SJCRH30 (cell line): ENCODE measurements at places on chromosomes 4 and X.

- peak; percentile 75 for DNase-seq
These were observed at the start of gene HAND2 for GRCh38 chr4:173529477-173530325. HAND2 (minus strand) TSS chr4:173530229; CDS start chr4:173529289, 940 bp downstream.

GRCh38 chr4:89595125-89595789 is 241.7 kb downstream of the SNCA start:
- no peak for DNase-seq

GRCh38 chr4:118313098-118313497 is 39.7 kb downstream of the PRSS12 start:
- no peak for DNase-seq

GRCh38 chr4:78022517-78022916 is 34.6 kb upstream of the FRAS1 start:
- DNase-seq, result no peak

DNA sequence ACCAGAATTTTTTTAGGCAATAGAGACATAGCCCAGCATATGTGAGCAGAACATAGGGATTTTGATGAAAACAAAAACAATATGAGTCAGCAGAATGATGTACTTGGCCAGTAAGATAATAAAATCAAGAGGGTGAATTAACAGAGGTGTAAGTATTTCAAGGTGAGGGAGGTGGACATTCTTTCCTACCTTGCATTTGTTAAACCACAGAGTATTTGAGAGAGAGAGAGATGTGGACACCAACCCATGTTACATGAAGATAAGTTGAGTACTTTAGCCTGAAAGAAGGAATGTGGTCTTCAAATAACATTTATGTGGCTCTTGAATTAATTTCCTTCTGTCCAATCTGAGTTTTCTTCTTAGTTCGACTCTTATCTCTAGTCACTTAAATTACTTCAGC is 68.6 kb downstream of the DIAPH2 start:
- DNase-seq, result no peak

DNA sequence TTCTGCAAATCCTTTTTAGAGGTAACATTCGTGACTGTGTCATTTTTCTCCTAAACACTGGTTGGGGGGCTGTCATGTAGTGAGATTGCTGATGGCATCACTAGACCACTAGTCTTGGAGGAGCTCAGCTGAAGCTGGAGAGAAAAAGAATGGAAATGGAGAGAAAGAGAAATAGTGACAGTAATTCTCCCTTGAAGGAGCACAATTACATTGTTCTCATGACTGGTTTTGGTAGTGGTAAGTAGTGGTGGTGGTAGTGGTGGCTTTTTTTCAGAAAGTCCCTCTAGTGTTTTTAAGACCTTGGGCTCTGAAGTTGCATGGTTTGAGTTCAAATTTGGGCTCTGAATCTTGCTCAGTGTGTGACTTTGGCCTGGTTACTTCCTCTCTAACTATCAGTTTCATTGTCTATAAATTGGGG is 99.8 kb downstream of the LARP7 start:
- DNase-seq, result no peak

DNA sequence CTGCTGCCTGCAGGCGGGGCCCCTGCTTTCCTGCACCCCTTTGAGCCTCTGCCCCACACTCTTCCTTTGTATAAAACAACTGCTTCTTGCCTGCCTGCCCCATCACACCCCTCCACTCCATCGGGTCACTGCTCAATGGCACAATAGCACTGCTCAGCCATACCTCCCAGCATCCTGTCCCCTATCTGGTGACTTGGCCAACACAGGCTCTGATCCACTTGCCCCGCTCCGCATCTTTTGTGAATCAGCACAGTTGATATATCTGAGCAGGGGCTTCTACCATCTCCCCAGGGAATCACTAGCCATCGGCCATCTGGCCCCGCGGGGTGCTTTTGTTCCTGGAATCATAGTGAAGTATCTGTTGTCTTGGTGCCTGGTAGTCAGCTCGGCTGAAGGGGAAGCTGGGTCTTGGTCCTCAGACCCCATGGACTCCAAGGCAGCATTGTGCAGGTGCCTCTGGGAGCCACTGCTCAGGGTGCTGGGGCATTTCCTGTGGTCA is 45.3 kb downstream of the MAP7D3 start:
- no peak for DNase-seq

- no peak for DNase-seq
These were observed 232.1 kb downstream of the CPE start for GRCh38 chr4:165610679-165611437.

DNA sequence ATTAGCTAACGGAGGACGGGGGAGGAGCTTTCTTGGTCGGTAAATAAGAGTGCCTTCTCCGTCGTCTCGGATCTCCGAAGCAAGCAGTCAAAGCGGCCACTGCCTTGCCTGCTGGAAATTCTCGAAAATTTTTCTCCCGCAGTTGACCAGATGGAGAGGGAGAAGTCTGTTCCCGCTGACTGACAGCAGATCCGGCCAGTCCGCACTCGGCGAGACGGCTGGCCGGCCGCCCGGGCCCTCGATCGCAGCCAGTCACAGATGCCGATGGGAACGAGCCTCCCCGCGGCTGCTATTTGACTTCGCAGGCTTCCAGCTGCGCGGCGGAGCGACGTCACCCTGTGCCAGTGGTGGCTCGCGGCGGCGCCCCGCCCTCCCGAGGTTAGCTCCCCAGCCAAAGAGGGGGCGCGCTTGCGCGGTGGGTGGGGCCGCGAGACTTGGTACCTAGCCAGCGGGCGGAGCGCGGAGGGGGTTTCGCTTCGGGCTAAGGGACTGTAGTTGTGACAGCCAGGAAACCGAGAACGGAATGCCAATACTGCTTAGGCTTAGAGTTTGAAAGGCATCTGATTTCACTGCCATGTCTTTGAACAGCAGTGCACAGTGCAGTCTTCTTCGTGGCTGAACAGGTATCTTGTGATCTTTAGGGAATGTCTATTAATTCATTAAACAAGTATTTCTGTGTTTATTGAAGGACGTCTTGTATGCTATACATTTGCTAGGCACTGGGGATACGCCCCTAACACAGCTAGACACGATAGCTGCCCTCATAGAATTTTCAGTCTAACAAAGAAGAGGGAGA is at the start of gene PPM1K:
PPM1K (minus strand) TSS at position 123 of the 796 bp plus-strand sequence. CDS start 5,978 bp downstream, outside the sequence.
- DNase-seq, result peak; percentile 100

GRCh38 chr4:82515705-82516104 is 46.1 kb downstream of the TMEM150C start:
- DNase-seq, result peak; percentile 70

GRCh38 chr4:15756361-15756861 is 21.7 kb upstream of the CD38 start:
- no peak for DNase-seq

GRCh38 chrX:134891652-134892051 is 99.1 kb upstream of the SMIM10 start:
- no peak for DNase-seq

DNA sequence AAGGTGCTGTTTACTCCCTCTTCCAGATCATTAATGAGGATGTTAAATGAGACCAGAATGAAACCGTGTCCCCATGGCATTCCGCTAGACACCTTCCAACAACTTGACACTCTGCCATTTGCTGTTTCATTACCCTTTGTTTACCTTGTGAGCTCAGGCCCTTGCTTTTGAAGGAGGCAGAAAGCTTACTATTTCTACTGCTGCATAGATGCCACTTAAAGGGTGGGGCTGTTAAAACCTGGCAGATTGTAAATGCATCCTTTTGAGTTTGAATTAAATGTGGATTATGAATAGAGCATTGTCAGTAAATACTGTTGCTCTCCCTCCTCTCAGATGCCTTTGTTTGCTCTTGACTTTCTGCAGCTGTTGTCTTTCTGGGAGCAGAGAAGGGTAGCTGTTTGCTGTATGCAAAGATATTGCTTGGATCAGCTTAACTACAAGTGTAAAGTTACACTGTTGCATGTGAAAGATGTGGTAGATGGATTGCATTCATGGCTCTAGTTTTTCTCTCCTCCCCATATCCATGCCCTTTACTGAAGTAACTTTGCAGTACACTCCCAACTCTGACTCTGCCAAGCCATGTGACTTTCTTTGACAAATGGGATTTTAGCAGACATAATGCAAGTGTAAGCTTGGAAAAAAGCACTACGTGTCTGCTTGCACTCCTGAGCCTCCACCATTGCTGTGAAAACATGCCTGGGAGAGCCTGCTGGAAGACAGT is 75.0 kb upstream of the DHX15 start:
- DNase-seq, result peak; percentile 56

- DNase-seq, result no peak
These were observed 1562.9 kb upstream of the TENM3 start for GRCh38 chr4:180680305-180680704.

DNA sequence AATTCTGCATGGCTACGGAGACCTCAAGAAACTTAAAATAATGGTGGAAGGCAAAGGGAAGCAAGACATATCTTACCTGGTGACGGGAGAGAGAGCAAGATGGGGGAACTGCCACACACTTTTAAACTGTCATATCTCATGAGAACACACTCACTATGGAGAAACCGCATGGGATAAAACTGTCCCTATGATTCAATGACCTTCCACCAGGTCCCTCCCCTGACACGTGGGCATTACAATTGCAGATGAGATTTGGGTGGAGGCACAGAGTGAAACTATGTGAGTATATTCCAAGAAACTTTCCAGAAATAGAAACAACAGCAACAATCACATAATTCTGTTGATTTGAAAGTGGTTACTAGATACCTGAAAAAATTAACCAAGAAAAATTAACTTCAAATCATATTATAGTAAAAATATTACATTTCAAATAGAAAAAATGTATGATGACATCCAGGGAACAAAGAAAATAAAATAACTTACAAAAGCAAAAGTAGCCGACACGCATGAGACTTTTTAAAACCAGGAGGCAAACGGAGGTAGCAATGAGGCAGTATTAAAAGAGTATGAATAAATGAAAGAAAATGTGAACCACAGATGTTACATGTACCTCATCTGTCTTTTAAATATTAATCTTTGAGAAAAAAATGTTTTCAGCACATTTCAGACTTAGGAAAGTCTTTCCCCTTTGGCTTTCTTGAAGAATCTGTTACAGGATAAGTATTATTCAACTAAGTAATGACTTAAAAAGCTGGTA is 879.5 kb downstream of the TECRL start:
- DNase-seq, result no peak

DNA sequence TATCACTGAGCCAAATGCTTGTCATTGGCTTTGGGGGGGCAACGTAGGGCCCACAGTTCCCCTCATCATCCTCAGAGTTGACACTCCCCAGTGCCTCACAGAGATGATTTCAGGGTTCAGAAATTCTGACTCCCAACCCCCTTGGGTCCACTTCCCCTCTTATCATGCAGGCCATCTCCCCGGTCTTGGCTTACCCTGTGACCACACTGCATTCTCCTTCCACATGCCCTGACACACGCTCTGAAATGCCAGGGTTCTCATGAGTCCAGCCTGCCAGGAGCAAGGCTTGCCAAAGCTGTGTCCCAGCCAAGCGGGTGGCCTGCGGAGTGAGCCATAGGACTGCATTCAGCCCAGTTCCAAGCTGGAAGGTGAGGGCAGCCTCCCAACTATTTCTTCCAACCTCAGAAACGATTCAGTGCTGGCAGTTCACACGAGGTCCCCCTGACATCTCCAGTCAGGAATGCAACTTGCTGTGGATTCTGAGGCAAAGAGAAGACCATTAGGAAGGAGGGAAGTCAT is 101.2 kb downstream of the SMIM20 start:
- no peak for DNase-seq

DNA sequence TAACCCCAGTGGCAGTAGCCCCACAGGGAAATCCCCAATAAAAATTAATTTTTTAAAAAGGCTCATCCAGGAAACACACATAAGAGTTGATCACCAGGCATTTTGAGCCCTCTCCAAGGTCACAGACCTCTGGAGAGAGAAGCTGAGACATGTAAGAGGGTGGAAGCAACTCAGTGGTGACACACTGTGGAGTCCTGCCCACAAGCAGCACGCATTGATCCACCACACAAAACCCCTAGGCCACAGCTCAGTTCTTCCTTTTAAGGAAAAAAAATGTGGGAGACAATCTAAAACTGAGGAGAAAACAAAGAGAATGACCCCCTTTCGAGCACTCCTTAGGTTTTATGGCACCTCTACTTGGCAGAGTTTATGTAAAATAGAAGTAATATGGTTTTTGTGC is 71.7 kb upstream of the S100G start:
- DNase-seq, result no peak

GRCh38 chr4:74624351-74625151 is 169.8 kb downstream of the BTC start:
- DNase-seq, result peak; percentile 16

DNA sequence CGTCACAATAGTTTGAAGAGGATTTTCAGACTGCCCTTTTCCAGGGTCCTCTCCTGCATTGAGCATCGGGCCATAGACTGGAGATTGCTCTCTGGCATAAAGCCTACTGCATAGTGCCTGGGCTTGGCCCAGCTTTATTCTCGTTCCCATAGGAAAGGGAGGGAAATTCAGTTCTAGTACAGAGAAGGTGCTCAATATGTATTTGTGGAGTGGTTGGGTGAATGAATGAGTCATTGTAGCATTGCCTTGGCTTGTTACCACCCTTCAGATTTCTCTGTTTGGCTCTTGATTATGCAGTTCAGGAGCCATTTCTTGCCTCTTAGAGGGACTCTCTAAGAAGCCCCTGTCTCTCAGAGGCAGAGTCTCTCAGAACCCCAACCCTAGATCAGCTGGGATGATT is 2.6 kb downstream of the TMEM35A start:
- DNase-seq, result no peak

- DNase-seq, result no peak
These were observed 617 bp upstream of the MRFAP1L1 start for GRCh38 chr4:6710282-6710681.

- DNase-seq, result no peak
These were observed 208.6 kb upstream of the SFRP2 start for GRCh38 chr4:153997516-153997915.

DNA sequence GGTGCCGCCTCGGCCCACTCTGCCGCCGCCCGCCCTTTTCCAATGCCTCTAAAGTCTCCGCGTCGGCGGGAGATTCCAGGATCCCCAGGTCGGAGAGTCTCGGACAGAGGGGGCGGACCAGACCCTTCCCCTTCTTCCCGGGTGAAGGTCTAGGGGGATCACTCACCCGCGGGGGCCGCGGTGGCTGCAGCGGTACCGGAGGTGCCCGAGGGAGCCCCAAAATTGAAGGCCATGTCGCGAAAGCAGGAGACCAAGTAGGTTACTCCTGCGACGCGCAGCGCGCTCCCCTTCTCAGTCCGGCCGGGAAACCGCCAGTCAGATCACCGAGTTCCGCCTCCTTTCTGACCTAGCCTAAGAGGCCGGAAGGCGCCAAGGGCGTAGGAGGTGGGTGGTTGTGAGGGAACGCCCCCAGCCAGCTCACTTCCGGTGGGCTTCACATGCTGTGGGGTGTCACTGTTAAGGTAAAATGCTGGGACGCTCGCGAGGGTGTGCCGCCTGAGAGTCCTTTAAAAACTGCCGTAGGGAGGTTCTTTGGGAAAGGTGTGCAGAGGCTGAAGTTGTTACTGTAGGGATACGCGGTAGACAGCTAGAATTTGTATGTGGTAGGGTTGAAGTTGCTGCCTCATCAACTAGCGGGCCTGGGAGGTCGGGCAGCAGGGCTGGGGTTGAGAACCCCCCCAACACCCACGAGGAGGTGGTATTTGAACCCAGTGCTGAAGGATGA is at the start of gene NUP54:
NUP54 (minus strand) TSS at position 256 of the 724 bp plus-strand sequence; CDS start at position 233, 23 bp downstream.
- DNase-seq, result peak; percentile 98
